ENCODE measurements at places on chromosomes 2 and 18. TPM values are rescaled to one million over a fixed set of nuclear protein-coding genes. Genes with fewer than 3 reads are reported as not detected.

DNA sequence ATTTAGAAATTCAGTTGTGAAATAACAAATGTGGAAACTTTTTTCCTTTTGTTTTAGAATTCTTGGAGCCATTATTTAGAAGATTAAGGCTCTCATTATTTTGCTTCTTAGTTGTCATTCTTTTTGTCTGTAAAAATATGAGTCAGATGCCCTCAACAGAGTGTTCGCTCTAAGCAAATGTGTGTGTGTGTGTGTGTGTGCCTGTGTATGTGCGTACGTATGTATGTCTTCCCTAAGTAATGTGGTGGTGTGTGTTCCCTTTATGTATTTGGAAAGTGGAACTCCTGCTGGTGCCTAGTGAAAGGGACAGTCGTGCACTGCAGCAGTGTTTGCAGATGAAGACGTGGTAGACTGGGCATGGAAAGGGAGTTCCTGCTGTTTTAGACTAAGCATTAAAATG, 27.5 kb downstream of the ZNF407 start:
- no peak overlapping the region for H3K27ac ChIP-seq
- H3K4me3 ChIP-seq, result no peak overlapping the region
- H3K27me3 ChIP-seq, result no peaks in the 10 kb centered on the region
- no peak for DNase-seq
- no peaks in the 10 kb centered on the region for H3K36me3 ChIP-seq
- H3K4me1 ChIP-seq, result no peaks in the 10 kb centered on the region

DNA sequence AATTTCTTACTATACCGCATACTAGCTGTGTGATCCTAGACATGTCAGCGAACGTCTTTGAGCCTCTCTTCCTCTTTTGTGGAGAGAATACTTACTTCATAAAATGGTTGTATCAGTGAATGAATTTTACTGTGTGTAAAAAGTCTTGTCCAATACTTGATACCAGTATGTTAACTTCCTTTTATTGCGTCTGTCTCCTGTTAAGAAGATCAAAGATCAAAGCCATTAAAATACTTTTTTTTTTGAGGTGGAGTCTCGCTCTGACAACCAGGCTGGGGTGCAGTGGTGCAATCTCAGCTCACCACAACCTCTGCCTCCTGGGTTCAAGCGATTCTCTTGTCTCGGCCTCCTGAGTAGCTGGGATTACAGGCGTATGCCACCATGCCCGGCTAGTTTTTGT, 33.2 kb downstream of the ERLEC1 start:
- H3K36me3 ChIP-seq, result peaks cover 3% of the 10 kb centered on the region
- no peak overlapping the region for H3K27ac ChIP-seq
- no peaks in the 10 kb centered on the region for H3K4me1 ChIP-seq
- H3K27me3 ChIP-seq, result no peaks in the 10 kb centered on the region

- H3K27me3 ChIP-seq, result no peaks in the 10 kb centered on the region
- H3K4me1 ChIP-seq, result peaks cover 74% of the 10 kb centered on the region
- no peak for DNase-seq
- H3K27ac ChIP-seq, result peak overlapping the region; percentile 85
Observed at GRCh38 chr2:105794926-105795574, 50.3 kb downstream of the NCK2 start.

GRCh38 chr2:233464531-233465240, 101.9 kb downstream of the USP40 start:
- H3K4me1 ChIP-seq, result no peaks in the 10 kb centered on the region
- peaks cover 91% of the 10 kb centered on the region for H3K36me3 ChIP-seq
- DNase-seq, result no peak
- no peak overlapping the region for H3K4me3 ChIP-seq
- peak overlapping the region; percentile 30 for H3K27ac ChIP-seq

GRCh38 chr2:65159906-65160305, 30.0 kb upstream of the RAB1A start:
- H3K4me1 ChIP-seq, result peaks cover 19% of the 10 kb centered on the region
- no peak overlapping the region for H3K4me3 ChIP-seq
- H3K27me3 ChIP-seq, result no peaks in the 10 kb centered on the region
- no peaks in the 10 kb centered on the region for H3K36me3 ChIP-seq
- no peak overlapping the region for H3K27ac ChIP-seq

DNA sequence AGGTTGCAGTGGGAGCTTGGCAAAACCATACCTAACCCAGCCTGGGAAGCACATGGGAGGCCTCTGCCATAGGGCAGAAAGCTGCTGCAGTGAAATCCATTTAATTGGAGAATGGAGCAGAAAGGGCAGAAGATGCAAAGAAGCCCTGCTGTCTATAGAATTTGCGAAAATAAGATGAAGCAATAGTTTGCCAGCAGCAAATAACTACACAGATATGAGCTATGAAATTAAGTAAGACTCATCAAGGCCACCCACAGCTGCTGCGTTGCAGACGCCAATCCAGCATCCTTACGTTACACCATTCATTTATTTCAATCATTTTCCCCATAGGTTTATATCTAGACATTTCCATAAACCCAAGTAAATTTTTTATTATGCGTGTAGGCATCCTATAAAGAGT, 21.1 kb downstream of the ATP8B1 start:
- H3K4me3 ChIP-seq, result no peak overlapping the region
- H3K27ac ChIP-seq, result no peak overlapping the region
- no peaks in the 10 kb centered on the region for H3K27me3 ChIP-seq
- H3K4me1 ChIP-seq, result peaks cover 40% of the 10 kb centered on the region

DNA sequence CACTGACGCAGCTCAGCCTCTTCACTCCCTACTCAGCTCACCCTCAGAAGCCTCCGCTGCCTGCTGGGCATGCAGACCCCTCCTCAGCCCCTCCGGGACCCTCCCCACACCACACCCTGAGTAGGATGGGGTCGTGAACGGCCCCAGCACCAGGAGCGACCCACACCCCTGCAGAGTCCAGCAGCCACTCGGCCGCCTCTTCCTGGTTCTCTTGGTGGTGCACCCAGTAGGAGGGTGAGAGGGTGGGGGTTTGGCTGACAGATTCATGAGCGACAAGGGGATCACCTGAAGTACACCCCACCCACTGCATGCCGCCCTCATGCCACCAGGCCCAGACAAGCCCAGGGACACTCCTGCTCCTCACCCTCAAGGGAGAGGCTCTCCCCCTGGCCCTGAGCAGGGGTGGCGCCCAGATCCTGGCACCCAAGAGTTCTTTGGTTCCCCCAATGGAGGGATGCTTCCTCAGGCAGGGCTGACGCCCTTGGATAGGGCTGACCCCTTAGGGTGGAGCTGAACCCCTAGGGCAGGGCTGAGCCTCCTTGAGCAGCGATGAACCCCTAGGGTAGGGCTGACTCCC, 76.6 kb upstream of the GPC1 start:
- no peak overlapping the region for H3K27ac ChIP-seq
- H3K36me3 ChIP-seq, result no peaks in the 10 kb centered on the region
- no peaks in the 10 kb centered on the region for H3K4me1 ChIP-seq
- H3K4me3 ChIP-seq, result no peak overlapping the region

DNA sequence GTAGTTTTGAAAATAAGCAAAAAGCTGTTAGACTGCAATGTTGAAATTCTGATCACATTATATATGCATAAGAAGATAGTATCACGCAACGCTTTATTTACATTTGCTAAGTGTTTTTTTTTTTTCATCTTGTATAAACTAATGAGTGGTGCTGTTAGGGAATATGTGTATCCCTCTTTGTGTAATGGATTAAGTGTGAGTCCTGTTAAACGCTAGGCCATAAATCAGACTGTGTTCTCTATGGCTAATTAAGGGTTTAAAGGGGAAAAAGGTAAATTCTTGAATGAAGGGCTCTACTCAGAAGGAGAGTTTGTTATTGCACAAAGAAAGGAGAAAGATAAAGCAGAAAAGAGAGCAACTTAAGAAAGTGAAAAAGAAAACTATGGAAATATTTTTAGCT, 4.8 kb upstream of the ASXL3 start:
- DNase-seq, result no peak
- H3K4me3 ChIP-seq, result no peak overlapping the region
- peaks cover 8% of the 10 kb centered on the region for H3K4me1 ChIP-seq
- H3K27ac ChIP-seq, result no peak overlapping the region

- no peak overlapping the region for H3K27ac ChIP-seq
- no peaks in the 10 kb centered on the region for H3K27me3 ChIP-seq
- H3K4me3 ChIP-seq, result no peak overlapping the region
- peaks cover 30% of the 10 kb centered on the region for H3K36me3 ChIP-seq
Observed at GRCh38 chr18:9530226-9531009, 55.1 kb downstream of the RALBP1 start.

DNA sequence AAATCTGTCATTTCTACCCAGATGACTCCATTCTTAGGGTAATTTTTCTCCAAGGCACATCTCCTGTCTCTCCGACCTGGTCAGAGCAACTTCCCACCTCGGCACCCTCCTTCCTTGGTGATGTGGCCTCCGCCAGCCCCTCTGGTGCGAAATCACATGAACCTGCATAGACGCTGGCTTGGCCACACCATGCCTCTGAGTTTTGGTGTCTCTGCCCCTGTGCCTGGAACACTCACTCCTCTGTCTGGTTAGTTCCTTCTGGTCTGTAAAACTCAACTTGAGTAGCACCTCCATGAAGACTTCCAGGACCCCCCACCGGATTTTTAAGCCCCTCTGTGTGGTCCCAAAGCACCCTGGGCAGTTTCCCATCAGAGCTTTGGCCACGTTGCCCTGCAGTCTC, 83.2 kb upstream of the OTOS start:
- H3K36me3 ChIP-seq, result no peaks in the 10 kb centered on the region
- no peaks in the 10 kb centered on the region for H3K4me1 ChIP-seq
- no peaks in the 10 kb centered on the region for H3K27me3 ChIP-seq
- no peak for DNase-seq
- no peak overlapping the region for H3K27ac ChIP-seq

- H3K36me3 ChIP-seq, result peaks cover 81% of the 10 kb centered on the region
- no peak overlapping the region for H3K27ac ChIP-seq
- no peaks in the 10 kb centered on the region for H3K27me3 ChIP-seq
Observed at GRCh38 chr2:171979103-171979502, 20.6 kb upstream of the METAP1D start.

DNA sequence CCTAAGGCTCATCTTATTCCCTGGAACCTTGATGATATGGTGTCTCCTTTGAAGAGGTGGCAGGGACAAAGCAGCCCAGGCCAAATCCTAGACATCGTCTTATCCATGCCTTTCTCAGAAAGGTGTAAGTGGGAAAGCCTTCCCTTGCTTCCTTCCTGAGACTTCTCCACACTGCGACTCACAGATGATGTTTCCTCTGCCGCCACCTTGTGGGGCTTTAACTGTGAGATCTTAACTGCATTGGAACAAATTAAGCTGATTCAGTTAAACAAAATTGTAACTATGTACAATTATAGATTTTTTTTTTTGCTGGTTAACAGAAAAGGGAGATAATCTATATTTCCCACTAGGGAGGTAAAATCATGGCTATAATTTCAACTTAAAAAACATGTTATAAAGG, 10.0 kb upstream of the GCA start:
- no peaks in the 10 kb centered on the region for H3K4me1 ChIP-seq
- H3K27me3 ChIP-seq, result no peaks in the 10 kb centered on the region
- no peak overlapping the region for H3K4me3 ChIP-seq
- no peak for DNase-seq
- no peak overlapping the region for H3K27ac ChIP-seq

- no peak overlapping the region for H3K4me3 ChIP-seq
- no peak for DNase-seq
- no peaks in the 10 kb centered on the region for H3K4me1 ChIP-seq
- no peaks in the 10 kb centered on the region for H3K27me3 ChIP-seq
- no peak overlapping the region for H3K27ac ChIP-seq
Observed at GRCh38 chr2:10784719-10785118, 27.9 kb downstream of the PDIA6 start.

Gene IL1R1
- 9.7 TPM for total RNA-seq

Gene HOXD9
- total RNA-seq, result not detected

Gene HDAC4
- total RNA-seq, result 25.3 TPM

Gene NFATC1
- 3.1 TPM for total RNA-seq

Gene DCC
- total RNA-seq, result not detected

Gene FZD7
- total RNA-seq, result 3.3 TPM

Gene CSRNP3
- 1.5 TPM for total RNA-seq

Gene TMEM200C
- not detected for total RNA-seq

Gene FBXO48
- 0.95 TPM for total RNA-seq

Gene SAG
- not detected for total RNA-seq

Data from esophagus squamous epithelium (tissue), 5 donors.